ENCODE measurements at places on chromosomes 11 and 22.

- DNase-seq = no peak
Measured at GRCh38 chr11:35461917-35462538, 42.7 kb upstream of the SLC1A2 start.

- DNase-seq = peak; percentile 51
Measured at GRCh38 chr22:36986242-36986821, 32.9 kb downstream of the TST start.

- DNase-seq = no peak
Measured at GRCh38 chr11:845872-846495, 3.3 kb downstream of the TSPAN4 start.

- DNase-seq = no peak
Measured at GRCh38 chr11:124736736-124737135, 3.0 kb upstream of the NRGN start.

DNA sequence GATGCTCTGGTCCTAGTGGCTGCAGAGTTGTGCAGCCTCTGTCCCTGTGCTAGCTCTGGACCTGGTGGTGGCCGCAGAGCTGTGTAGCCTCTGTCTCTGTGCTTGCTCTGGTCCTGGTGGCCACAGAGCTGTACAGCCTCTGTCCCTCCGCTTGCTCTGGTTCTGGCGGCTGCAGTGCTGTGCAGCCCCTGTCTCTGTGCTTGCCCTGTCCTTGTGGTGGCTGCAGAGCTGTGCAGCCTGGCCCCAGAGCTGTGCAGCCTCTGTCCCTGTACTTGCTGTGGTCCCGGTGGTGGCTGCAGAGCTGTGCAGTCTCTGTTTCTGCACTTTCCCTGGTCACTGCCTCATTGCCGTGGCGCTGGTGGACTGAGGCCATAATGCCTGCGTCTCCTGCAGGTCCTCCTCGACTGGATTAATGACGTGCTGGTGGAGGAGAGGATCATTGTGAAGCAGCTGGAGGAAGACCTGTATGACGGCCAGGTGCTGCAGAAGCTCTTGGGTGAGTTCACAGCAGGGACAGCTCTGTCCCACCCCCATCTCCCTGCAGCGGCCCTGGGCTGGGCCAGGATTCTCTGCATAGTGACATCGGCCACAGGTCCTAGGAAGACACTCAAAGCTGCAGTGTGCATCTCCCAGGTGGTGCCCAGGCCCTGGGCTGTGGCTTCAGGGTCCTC is 61.9 kb upstream of the PARVG start:
- no peak for DNase-seq

DNA sequence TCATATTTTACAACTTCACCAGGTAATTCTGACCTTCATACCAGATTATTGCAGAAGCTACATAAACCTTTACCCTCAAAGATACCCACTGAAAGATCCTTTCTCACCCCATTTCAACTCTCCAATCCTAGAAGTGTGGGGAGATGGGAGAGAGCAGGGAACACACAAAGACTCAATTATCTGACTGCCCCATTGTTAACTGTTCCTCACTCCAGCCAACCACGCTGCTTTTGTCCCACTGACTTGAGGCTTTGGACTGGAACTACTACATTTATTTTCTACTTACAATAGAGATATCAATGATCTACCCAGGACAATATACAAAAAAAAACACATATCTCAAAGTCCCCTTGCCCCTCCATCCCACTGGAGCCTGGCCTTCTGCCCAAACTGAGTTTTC is 44.7 kb upstream of the SLN start:
- no peak for DNase-seq

DNA sequence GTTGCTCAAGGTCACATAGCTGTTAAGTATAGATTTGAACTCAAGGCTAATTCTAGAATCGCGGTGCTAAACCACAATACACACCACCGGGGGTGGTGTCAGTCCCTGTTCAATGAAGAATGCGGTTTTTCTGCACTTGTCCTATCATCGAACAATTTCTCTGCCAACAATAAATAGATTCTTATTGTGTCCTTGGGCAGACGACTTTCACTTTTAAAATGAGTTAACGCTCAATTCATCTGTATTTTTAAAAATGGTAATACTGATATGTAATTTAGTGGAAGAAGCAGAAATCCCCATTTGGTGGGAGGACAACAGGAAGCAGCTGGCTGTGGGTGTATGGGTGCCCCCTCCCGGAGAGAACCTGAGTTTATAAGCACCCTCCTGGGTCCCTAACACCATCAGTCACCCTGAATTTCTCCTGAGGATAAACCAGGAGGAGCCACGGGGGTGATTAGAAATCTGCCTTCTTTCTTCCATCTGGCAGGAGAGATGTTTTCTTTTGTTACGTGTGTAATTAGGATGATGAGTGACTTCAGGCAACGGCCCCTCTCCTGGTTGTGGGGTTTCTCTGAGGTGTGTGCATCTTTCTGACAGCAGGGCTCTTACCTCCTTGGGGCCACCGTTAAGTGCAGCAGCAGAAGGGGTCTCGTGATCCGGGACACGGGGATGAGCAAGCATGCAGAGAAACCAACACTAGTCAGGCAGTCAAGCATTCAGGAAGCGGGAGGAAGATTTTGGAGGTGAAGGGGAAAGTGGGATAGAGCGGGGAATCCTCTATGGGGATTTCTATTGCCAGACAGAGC is 87.7 kb downstream of the GRAMD1B start:
- no peak for DNase-seq

GRCh38 chr22:41888627-41889200 is 26.2 kb downstream of the SHISA8 start:
- DNase-seq = no peak

GRCh38 chr22:46336119-46337078 is 885 bp downstream of the TRMU start:
- no peak for DNase-seq

- no peak for DNase-seq
Measured at GRCh38 chr11:133047036-133047770, 485.1 kb downstream of the OPCML start.
